ENCODE measurements at places on chromosomes 11 and 22. TPM values are rescaled to one million over a fixed set of nuclear protein-coding genes. Genes with fewer than 3 reads are reported as not detected.

- no peak for DNase-seq
Observed at GRCh38 chr11:12803086-12803826, 129.0 kb downstream of the TEAD1 start.

DNA sequence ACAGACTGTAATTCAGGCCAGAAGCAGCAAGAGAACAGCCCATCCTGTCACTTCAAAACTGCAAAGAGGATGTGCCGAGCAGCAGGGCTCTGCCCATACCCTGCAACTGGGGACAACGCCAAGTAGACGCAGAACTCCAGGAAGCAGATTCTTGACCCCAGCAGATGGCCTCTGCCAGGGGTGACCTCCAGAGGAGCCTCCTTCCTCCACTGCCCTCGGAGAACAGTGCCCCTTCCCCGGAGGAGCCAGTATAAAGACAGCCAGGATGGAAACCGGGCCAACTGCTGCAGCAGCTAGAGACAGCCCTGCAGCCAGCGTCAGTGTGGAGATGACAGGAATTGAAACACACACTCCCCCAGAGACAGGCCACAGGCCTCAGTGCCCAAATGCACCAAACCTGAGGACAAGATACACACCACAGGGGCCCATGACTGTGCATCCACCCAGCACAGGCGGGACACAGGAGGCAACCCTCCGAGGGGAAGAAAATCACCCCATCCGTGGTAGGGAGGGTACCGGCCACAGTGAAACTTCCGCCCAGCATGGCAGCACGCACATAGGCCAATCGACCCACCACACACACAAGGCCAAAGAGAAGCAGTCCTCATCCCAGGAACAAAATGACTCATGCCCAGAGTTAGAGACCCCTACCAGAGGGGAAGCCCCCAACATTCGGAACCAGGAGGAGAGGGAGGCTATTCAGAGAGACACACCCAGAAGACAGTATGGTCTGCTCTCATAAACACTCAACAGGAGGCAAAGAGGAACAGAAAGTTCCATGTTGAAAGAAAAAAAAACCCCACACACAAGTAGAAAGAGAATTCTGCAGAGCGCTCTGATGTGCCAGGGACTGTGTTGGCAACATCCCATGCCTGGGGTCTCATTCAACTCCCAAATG lies 5.6 kb downstream of the AHNAK start:
- no peak for DNase-seq

GRCh38 chr11:61918251-61918937 lies 1.0 kb upstream of the RAB3IL1 start:
- no peak for DNase-seq

DNA sequence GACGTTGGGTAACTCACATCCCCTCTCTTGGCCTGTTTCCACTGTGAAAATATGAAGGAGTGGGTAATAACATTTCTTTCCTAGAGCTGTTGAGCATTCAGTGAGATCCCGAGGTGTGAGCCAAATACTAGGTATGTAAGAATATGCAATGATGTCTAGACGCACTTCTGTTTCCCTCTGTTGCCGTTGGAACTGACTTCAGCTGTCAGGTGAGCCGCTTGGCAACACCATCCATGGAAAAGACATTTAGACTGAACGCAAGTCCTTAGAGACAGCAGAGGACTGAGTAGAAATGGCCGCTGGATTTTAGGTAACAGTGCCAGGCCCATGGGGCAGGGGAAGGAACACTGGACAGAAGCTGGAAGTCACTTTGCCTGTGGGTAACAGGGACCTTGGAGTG lies 29.5 kb upstream of the SHANK2 start:
- no peak for DNase-seq

DNA sequence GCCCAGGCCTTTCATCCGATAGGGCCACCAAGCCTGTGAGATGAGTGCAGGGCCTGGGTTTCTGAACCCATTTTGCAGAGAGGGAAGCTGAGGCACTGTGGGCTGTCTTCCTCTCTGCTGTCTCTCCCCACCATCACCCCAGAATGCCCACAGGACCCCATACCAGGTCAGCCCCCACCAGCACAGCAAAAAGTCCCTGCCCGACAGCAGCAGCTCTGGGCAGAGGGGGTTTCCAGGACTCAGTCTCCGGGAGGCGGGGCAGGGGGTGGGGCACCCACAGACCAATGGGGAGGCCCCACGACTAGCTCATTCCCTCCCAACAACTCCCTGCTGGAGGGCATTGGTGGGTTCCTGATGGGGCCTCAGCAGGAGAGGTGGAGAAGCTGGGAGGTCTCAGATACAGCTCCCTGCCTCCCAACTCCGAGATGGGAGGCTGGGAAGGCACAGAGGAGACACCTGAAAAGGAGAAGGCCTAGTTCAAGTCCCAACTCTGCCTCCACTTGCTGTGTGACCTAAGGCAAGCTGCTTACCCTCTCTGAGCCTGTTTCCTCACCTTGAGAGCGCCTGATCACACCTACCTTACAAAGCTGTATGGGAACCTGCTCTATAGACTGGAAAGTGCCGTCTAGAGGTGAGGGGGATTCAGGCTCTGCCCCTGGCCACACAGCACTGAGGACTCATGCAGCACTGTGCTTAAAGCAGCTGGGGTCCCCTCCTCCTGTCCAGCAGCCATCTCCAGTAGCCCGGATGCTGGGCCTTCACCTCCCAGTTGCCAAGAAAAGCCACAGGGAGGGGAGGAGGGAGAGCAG lies 3.5 kb downstream of the CBX7 start:
- peak; percentile 82 for DNase-seq

- no peak for DNase-seq
Observed at GRCh38 chr11:73931039-73931645, 19.7 kb upstream of the DNAJB13 start.

DNA sequence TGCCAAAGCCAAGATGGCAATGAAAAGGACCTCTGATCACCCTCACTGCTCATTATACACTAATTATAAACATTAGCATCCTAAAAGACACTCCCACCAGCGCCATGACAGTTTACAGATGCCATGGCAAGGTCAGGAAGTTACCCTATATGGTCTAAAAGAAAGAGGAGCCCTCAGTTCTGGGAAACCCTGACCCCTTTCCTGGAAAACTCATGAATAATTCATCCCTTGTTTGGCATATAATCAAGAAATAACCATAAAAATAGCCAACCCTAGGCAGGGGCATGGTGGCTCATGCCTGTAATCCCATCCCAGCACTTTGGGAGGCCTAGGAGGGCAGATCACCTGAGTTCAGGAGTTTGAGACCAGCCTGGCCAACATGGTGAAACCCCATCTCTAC lies 12.7 kb upstream of the CAPN5 start:
- no peak for DNase-seq

- DNase-seq: no peak
Observed at GRCh38 chr11:46534711-46535110, 59.1 kb downstream of the AMBRA1 start.

DNA sequence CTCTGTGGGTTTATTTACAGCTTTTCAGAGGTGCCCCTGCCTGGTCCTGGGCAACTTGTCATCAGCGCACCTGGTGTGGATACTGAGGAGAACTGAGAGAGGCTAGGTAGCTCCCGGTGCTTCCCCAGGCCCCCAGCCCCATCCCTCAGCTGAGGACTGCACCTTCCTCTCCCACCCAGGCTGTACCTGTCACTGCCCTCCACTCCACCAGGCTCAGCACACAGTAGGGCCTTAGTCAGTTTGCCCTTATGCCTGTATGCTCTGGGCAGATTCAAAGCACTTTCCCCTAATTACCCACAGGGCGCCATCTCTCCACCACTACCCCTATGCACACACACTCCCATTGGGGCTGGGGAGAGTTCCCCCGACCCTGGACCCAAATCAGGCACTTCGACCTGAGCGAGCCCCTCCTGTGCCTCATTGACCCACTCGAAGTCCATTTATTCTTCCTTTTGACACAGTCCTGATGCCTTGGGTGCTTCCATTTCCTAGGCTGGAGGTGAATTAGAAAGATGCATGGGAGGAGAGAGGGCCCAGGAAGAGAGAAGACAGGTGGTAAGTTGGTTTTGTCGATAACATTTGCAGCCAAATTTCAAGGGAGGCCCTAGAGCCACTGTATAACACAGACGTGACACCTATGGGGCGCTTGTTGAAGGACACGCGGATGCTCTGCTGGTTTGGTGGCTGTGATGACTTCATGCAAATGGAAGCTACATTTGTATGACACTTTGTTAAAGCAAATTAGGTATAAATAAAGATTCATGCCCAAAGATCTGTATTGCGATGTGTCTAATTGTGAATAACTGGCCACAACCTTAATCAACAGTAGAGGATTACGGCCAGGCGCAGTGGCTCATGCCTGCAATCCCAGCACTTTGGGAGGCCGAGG lies 13.8 kb upstream of the PICK1 start:
- DNase-seq: no peak

- no peak for DNase-seq
Observed at GRCh38 chr22:21994881-21995444, 12.4 kb upstream of the TOP3B start.

DNA sequence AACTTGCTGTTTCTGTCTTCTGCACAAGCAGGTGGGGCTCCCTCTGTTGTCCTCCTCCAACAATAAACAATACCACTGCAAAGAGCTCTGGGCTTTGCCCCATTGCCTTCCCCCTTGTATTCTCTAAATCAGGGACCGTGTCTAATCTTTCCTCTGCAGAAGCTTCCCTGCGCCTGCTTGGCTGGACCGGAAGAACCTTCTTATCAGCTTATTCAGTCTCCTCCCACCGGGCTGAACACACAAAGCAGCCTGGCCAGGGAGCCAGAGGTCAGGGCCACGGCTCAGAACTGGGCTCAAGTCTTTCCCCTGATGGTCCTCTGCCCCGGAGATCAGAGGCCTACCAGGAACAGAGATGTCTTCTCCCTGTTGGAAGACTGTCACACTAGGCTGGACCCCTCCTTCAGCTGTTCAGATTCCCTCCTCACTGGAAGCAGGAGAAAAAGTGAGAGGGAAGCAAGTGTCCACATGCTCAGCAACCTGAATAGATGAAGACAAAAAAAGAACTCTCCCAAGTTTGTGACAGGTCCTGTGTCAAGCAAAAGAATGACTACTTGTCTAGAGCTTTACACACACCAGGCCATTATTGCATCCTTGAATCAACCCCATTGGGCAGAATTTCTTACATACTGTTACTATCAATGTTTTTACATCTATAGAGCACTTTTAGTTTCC lies 63.7 kb downstream of the RAB30 start:
- DNase-seq: no peak

- no peak for DNase-seq
Observed at GRCh38 chr11:126164781-126165180, 46.7 kb downstream of the RPUSD4 start.

DNA sequence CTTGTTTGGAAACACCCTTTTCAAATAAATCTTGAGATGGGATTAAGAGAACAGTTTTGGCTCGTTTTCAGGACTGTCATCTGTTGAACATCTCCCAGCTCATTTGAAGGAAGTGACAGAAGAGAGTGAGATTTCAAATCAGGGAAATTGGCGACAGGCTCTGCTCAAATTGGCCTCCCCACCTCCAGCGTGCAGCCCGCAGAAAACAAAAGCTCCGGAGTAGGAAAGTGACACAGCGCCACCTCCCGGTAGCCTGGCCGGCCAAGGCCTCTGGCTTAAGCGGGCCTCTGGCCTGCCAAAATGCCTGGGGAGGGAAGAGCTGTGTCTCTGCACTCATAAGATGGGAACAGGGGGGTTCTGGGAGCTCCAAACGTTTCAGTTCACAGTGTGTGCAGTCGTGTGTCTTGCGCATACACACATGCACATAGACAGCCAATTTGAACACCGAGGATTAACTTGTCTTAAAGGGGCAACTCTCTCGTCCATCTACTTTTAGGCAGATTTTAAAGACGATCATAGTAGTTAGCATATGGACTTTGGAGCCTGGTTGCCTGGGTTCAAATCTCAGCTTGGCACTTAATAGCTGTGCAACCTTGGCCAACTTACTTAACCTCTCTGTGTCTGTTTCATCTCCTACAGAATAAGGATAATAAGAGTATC lies 132.7 kb upstream of the RCN1 start:
- peak; percentile 72 for DNase-seq

DNA sequence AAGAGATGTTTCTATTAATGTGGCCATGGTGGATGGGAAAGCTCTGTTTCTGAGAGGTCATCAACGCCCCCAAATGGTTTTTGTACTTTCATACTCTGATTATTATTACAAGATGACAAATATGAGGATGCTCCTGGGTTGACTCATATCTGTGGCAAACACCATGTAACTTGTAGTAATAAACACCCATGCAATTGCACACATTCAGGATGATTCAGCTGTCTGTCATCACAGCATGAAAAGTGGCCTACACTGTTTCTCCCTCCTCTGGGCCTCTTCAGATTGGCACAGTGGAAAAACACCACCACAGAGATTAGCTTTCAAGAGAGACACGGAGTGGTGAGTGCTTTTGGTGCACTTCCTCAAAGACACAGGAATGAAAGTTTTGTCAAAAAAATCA lies 85.4 kb downstream of the MTNR1B start:
- no peak for DNase-seq

GRCh38 chr11:125305345-125305744 lies 140.8 kb downstream of the PKNOX2 start:
- no peak for DNase-seq

- DNase-seq: no peak
Observed at GRCh38 chr11:63417174-63417852, 47.7 kb downstream of the SLC22A9 start.

DNA sequence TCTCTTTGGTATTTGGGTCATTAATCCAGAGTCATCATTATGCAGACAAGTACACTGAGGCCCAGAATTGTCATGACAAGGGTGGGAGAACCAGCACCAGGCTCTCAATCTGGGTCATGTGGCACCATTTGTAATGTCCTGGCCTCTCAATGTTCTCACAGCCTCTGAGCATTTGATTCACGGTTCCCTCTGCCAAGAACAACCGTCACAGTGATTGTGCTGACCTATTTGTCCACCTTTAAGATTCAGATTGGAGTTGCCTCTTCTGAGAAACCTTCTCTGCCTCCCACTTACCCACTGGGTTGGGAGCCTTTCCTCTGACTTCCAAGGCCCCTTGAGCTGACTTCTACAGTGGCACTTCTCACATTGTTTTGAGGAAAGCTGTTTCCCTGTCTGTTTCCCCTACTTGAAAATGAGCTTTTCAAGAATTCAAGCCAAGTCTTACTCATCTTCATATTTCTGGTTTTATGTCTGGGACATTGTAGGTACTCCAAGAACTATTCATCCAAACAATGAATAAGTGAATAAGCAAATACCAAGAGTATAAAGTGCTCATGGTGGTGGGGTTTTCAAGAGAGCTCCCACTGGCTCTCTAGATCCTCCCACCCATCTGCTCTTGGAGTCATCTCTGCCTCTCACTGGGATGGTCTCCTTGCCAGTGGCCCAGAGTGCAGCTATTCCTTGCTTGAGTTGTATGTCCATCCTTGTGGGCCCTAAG lies 126.4 kb upstream of the E2F8 start:
- DNase-seq: no peak

The FAT3 gene
- 2.2 TPM for total RNA-seq

The SEPTIN3 gene
- 35.5 TPM for total RNA-seq

The C11orf42 gene
- total RNA-seq: not detected

The OVOL1 gene
- total RNA-seq: not detected

The DERL3 gene
- total RNA-seq: 2.7 TPM

The OSBPL5 gene
- 58.3 TPM for total RNA-seq

The NAALAD2 gene
- total RNA-seq: 12.5 TPM

The HTR3A gene
- not detected for total RNA-seq

Measured in sciatic nerve (tissue), 2 donors.